Skeletal muscle cell (primary cell): ENCODE measurements at places on chromosomes 2 and 18.

DNA sequence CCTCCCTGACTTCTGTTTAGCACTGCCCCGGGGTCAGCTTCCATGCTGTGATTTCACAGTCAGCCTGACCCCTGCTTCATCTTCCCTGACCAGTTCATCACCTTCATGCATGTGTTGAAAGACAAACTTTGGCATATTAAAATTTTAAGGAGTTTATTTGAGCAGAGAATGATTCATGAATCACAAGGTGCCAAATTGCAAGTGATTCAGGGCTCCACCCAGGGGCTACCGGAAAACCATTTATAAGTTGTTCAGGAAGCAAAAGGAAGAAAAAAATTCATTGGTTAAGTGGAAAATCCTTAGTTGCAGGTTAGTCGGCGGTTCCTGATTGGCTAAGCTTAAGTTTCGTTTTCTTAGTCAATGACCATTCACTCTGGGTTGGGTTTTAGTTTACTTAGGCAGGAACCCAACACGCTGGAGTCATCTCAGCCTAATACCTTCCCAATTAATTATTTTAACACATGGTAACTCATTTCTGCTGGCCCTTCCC lies 10.6 kb downstream of the IL1F10 start:
- no peak for DNase-seq

DNA sequence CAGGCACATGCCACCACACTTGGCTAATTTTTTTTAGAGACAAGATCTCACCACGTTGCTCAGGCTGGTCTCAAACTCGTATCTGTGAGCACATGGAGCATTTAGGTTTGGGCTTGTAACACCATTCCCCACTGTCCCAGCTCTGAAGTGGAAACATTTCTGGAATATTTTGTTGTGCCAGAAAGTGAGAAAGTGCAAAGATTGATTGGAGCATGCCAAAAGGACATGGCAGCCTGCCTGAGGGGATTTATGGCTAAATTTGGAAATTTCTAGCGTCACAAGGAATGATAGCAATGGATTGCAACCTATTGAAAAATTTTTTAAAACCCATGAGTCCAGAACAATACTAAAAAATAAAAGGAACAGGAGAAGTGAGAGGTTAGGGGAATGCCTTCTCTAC lies 136.8 kb downstream of the ESCO1 start:
- DNase-seq: no peak

- no peak for DNase-seq
Measured at GRCh38 chr2:72974436-72974754, 57.1 kb downstream of the EMX1 start.

GRCh38 chr2:200741468-200742202 lies 70.1 kb upstream of the BZW1 start:
- DNase-seq: no peak

- no peak for DNase-seq
Measured at GRCh38 chr18:22165603-22166068, 3.8 kb upstream of the GATA6 start.
